ENCODE measurements at places on chromosomes 7 and 10. TPM values are rescaled to one million over a fixed set of nuclear protein-coding genes. Genes with fewer than 3 reads are reported as not detected.

ADARB2 gene
- total RNA-seq, result 3.1 TPM

ZDHHC6 gene
- 25.9 TPM for total RNA-seq

RAPGEF5 gene
- total RNA-seq, result 70.8 TPM

GRID2IP gene
- 0.14 TPM for total RNA-seq

SEMA4G gene
- 4.3 TPM for total RNA-seq

ASZ1 gene
- total RNA-seq, result not detected

- no peak for DNase-seq
Measured at GRCh38 chr10:117075064-117075463, 63.0 kb downstream of the VAX1 start.

DNA sequence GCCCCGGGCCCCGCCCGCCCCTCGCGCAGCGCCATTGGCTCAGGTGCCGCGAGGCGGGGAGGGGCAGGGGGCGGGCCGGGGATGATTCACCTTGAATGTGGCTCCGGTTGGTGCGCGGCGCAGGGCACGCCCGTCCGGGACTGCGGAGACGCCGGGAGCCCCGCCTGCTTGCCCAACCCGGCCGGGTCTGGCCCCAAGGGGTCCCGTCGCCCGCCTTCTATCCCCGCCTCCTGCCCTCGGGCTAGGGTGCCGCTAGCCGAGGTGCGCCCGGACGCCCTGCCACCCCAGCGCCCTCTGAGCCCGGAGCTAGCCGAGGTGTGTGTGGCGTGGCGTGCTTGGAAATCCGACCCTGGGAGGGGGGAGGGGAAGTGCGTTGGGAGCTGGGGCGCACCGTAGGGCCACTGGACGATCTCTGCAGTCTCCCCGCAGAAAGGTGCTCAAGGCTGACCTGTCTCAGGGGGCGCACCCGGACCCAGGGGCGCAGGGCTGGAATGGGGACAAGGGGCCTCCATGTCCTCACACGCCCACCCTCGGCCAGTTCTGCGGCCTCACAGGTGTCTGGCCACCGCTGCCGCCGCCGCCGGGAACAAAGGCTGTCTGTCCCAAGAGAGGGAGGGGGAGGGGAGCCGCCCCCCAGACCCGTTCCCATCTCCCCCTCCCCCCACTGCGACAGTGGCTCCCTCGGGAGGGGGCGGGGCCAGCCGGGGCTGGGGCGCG lies 168.9 kb downstream of the NRF1 start:
- no peak for DNase-seq

GRCh38 chr7:54985426-54986330 lies 33.1 kb upstream of the EGFR start:
- DNase-seq, result no peak

- no peak for DNase-seq
Measured at GRCh38 chr10:11242443-11243387, 225.0 kb downstream of the CELF2 start.

- no peak for DNase-seq
Measured at GRCh38 chr10:64571056-64571455, 1049.9 kb downstream of the REEP3 start.

GRCh38 chr7:114652041-114652440 lies 237.4 kb downstream of the FOXP2 start:
- no peak for DNase-seq

GRCh38 chr7:112092709-112093395 lies 113.3 kb downstream of the DOCK4 start:
- DNase-seq, result no peak

DNA sequence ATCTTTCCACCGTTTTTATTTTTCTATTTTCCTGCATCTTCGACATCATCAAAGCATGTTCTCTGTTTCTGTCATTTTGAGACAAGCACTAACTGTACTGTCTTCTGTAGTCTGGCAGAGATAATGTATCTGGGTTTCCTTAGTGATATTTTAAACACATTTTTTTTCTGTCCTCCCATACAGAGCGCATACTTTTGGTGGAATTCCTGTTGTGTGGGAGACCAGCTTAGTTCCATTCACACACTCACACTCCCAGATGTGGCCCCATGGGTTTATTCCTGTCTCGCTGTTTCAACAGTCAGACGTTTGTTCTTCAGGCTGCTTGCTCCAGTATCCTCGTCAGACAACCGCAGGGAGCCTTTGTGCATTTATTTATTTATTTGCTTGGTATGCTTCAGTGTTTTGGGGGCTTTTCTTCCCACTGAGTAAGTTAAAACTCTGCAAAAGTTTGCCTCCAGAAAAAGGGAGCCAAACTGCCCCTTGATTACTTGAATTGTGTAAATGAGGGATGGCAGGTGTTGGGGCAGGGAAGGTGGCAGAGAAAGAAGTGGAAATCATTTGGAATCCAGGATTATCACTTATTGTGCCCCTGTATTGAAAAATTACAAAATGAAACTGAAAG lies 456.8 kb upstream of the KLF6 start:
- no peak for DNase-seq

GRCh38 chr7:111012149-111012548 lies 78.8 kb upstream of the LRRN3 start:
- no peak for DNase-seq

DNA sequence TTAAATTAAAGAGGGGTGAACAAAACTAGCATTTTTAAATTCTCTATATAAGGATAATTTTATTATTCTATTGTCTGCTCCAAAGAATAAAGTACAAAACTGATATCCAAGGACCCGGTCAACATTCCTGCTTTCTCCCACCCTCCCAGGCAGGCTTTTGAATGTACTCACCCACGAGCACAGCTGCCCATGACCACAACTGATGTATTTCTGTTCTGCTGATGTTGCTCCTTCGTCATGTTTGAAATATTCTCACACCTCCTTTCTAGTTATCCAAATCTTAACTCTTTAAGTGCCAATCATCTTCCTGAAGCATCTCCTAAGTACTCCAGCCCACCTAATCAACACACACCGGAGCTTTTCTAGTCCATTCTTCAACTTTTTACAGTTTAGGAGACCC lies 46.7 kb downstream of the CALD1 start:
- DNase-seq, result no peak

- no peak for DNase-seq
Measured at GRCh38 chr7:138278601-138279000, 181.5 kb upstream of the TRIM24 start.

GRCh38 chr10:3068201-3068967 lies 1.0 kb downstream of the PFKP start:
- DNase-seq, result no peak

GRCh38 chr10:113859261-113859660 lies 4.8 kb downstream of the NHLRC2 start:
- DNase-seq, result no peak

DNA sequence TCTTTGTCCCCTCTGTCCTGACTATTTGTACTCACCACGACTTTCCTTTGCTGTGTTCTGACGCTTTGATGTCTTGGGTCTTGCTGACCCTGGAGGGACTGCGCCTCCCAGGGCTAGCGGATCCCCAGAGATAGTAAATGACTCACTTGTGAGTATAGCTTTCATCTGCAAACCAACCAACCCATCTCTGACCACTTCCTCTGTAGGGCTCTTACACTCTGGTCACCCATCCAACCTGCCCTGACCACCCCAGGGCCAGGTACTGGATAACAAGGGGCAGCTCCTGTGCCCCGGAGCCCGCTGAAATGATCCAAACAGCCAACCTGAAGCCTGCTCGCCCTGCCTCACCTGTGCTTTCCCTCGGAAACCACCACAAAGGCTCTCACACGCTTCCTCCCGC lies 125.2 kb upstream of the CARD11 start:
- no peak for DNase-seq

GRCh38 chr10:10677479-10677878 lies 340.2 kb upstream of the CELF2 start:
- no peak for DNase-seq

Data from thoracic aorta (tissue), 2 donors.